ENCODE measurements at places on chromosomes 2 and 18.

DNA sequence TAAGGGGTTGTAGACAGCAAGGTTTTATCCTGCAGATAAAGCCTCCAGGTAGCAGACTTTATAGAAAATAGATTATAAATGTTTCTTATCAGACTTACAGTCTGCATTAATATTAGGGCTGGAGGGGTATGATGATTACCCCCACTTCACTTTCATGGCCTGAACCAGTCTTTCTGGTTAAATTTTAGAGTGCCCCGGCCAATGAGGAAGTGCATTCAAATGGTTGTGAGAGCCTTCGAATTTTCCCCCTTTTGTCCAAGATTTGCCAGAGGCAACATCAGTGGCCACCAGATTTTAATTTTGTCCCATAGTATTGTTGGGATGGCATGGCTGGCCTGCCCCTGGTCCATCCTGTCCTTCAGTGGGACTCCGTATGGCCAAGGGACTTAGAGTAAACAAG lies 31.6 kb downstream of the COMMD1 start:
- DNase-seq: no peak

DNA sequence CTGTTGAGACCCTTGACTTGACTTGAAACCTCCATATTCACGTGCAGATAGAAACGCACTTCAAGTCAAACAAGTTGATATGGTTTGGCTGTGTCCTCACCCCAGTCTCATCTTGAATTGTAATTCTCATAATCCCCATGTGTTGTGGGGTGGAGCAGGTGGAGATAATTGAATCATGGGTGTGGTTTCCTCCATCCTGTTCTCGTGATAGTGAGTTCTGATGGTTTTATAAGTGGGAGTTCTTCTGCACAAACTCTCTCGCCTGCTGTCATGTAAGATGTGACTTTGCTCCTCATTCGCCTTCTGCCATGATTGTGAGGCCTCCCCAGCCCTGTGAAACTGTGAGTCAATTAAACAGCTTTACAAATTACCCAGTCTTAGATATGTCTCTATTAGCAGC lies 21.4 kb downstream of the SLC3A1 start:
- DNase-seq: no peak

- DNase-seq: no peak
These were observed 273.5 kb downstream of the PTGR3 start for GRCh38 chr18:74935434-74935833.

- no peak for DNase-seq
These were observed 14.7 kb upstream of the CHMP3 start for GRCh38 chr2:86577817-86578456.

Data from activated T-cell treated with anti-CD3 and anti-CD28 coated beads for 24 hours (primary cell).